ENCODE measurements at places on chromosomes 3 and 15.
A peak's percentile ranks its signal among the peaks of the same experiment; 100 is the strongest.

DNA sequence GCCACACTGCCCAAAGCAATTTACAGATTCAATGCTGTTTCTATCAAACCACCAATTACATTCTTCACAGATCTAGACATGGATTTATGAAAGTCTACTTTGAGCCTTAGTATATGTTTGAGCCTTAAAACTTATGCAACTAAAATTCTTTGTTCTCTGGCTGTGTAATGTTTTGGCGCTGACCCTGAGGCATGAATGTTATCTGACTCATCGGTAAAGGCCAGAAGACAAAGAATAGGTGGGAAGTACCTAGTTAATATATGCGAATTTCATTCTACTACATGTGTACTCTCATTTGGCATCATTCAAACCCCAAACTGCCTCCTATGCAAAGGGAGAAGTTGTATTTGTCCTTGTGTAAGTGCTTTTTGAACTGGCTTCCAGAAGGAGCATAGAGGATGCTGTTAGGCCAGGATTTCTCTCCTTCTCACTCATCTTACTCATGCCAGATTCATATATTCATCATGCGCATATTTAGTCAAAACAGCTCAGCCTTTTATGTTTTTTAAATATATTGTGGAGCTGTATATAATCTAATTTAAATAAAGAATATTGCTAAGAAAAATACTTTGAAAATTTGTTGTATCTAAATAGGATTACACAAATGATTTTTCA lies 204.2 kb downstream of the NFKBIZ start:
- no peak for DNase-seq

GRCh38 chr3:34109846-34110245 lies 311.4 kb downstream of the PDCD6IP start:
- no peak for DNase-seq

DNA sequence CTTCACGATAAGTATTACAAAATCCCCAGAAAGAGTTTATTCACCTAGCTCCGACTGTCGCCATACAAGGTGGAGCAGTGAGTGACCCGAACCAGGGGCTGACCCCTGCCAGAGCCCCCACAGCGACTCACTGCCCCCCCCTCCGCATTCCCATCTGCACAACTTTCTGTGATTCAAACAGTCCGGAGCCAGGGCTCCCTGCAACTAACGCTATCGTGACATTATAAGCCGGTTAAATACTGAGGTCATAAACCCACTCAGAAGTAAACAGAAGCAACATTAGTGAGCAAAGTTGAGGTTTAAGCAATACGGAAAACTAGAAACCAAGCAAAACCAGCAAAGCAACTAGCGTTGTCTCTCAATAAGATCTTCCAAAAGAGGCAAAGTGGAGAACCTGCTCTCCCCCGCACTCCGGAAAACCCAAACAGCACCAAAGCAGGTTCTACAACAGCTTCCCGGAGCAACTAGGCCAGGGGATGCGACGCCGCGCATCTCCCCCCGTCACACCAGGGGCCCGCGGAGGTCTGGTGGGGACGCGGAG lies 642 bp downstream of the SCAP start:
- no peak for DNase-seq

- DNase-seq, result no peak
Observed at GRCh38 chr15:95883064-95883463, 447.4 kb upstream of the NR2F2 start.

- peak; percentile 35 for DNase-seq
Observed at GRCh38 chr15:77474310-77474988, 53.8 kb downstream of the HMG20A start.

Data from NCI-H187 (cell line).